ENCODE measurements at places on chromosomes 12 and 14.

DNA sequence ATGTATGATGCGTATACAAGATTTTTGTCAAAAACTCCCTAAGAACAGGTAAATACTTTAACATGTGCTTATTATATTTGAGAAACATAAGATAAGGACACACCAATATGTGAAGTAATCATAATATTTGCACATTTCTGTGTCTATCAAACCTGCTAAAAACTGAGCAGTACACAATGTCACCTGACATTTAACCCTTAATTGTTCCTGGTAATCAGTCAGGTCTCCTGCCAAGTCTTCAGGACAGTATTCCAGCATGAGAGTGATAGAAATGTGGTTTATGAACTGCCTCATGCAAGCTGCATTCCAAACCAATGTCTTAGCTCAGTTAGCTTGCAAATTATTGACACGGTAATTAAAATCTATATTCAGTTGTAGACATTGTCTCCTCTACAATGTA is 4.2 kb downstream of the SOX5 start:
- DNase-seq = no peak

DNA sequence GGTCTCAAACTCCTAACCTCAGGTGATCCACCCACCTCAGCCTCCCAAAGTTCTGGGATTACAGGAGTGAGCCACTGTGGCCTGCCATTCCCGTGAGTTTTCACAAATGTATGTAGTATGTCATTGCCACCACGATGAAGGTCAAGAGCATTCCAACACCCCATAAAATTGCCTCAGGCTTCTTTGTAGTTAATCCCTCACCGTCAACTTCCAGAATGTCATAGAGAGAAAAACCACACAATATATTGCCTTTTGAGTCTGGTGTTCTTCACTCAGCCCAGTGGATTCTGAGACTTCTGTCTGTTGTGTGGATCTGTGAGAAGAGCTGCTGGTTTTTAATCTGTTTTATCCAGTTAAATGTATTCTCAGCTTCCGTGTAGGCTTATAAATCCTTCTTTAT is 12.6 kb upstream of the CFAP251 start:
- DNase-seq = no peak

DNA sequence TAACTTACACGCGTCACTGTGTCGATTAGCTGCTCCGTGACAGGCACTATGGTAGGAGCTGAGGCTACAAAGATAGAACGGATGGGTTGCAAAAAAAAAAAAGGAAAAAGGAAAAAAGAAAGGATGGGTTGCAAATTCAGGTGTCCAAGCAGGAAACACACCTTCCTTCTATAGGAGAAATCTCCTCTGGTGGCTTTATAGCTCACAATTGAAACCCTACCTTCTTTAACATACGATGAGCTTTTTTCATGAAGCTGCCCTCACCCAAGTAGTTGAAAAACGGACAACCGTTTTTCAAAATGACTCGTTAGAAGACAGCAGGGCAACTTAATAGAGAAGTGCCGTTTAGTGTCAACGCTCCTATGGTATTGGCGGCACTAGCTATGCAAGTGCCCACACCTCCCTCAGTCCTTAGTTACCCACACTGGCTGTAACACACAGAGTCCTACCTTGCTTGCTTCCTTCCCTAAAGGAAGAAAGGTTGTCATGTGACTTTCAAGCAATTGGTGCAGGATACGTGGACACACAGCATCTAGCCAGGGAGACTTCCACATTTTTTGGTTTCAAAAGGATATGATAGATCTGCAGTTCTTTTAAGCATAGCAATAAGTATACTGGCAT is 682 bp upstream of the TRIP11 start:
- peak; percentile 54 for DNase-seq

DNA sequence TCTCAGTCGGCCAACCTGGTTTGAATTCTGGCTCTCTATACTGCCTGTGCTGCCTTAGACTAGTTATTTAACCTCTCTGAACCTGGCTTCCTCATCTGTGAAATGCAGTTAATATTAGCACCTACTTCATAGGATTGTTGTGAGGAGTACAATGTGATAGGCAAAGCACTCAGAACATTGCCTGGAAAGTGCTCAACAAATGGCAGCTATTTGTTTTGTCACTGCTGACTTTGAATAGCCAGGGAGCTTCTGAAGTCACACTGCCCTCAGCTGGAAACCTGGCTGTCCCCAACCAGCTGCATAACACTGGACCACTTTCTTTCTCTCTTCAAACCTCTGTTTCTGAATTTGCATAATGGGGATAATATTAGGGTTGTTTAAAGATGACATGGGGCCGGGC is 9.6 kb downstream of the TMEM30B start:
- DNase-seq = no peak

- DNase-seq = no peak
Measured at GRCh38 chr14:71237556-71237955, 330.3 kb downstream of the PCNX1 start.

DNA sequence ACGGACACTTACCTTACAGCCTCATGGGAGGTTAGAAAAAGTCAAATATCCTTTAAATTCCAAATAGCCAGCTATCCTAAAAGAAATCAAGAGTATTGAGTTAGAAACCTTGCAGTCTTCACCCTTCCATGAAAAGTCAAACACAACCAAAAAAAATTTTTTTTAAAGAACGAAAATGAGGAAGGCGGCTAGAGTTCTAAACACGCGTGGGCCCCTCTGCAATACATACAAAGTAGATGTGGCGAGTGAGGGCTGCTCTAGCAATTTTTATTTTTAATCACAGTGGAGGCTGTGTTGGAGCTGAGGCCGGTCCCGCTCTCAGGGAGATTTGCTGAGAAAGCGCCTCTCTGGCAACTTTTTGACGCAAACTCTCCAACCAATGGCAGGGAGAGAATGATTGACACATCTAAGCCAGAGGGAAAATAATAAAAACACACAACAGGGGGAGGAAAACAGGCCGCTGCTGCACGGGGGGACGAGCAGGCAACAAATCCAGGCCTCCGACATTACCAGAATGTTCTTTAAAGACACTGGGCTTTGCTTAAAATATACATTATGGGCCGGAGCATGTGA is at the start of gene OTX2:
TSS of gene OTX2 (minus strand) at position 333 of the 573 bp plus-strand sequence. CDS start 5,023 bp downstream, outside the sequence.
- no peak for DNase-seq

DNA sequence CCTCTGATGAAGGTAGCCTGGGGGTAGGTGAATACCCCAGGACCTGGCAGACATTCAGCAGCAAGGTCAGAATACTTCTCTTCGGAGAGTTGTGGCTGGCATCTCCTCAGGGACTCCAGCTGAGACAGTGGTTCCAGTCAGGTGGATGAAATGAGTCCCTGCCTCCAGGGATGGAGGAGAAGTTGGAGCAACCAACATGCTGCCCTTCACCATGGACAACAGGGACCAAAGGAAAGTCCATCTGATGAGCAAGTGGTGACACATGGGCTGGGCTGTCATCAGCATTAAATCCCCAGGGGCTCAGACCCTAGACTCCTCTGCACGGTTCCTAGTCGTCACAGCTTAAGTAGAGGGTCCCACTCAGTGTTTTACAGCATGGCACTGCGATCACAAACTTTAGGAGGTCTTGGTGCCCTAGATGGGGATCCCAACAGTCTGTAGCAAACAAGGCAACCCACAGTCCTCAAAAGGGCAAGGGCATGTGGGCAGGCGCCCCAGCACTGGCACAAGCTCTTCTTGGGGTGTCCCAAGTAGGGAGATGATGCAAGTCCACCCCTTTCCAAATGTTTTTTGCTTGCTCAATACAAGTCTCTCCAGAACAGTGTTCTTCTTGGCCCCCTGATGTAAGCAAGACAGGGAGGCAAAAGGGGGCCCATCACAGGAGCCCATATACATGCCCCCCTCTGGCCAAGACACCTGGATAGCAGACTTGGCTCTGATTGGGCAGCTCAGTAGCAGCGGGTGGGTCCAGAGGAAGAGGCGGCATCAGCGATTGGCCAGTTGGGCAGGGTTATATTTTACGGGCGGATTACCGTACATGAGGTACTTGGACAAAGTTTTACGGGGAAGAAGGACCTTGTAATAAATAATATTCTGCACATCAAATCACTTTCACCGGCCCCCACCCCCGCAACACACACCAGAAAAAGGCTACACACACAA is 10.8 kb upstream of the CDH24 start:
- DNase-seq = no peak

DNA sequence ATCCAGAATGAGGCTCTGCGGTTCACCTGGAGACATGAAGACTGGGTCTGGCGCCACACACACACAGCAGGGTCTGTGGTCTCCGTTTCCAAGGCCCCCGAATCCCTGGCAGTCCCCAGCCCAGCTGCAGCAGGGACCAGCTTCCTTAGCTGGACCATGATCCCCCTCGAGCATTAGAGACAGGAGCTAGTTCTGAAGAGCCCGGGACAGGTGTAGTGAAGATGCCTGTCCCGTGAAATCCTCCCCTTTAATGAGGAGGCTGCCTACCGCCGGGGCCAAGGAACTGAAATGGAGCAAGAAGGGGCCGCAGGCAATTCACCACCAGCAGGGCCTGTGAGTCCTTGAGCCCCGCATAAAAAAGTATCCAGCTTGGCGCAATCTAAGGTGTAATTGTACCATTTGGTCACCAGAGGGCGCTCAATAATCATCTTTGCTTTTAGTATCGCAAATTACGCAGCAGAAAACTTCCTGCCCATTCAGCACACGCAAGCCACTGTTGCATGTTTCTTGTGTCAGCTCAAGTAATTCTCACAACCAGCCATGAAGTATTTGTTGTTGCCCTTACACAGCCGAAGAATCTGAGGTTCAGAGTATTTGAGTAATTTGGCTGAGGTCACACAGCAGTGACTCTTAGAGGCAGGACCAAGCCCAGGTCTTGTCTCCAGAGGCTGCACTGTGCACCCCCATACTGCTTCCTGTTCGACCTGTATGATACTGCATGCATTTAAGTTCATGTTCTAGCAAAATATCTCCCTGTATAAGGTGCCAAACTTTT is 54.3 kb upstream of the PPP2R5C start:
- DNase-seq = peak; percentile 76

DNA sequence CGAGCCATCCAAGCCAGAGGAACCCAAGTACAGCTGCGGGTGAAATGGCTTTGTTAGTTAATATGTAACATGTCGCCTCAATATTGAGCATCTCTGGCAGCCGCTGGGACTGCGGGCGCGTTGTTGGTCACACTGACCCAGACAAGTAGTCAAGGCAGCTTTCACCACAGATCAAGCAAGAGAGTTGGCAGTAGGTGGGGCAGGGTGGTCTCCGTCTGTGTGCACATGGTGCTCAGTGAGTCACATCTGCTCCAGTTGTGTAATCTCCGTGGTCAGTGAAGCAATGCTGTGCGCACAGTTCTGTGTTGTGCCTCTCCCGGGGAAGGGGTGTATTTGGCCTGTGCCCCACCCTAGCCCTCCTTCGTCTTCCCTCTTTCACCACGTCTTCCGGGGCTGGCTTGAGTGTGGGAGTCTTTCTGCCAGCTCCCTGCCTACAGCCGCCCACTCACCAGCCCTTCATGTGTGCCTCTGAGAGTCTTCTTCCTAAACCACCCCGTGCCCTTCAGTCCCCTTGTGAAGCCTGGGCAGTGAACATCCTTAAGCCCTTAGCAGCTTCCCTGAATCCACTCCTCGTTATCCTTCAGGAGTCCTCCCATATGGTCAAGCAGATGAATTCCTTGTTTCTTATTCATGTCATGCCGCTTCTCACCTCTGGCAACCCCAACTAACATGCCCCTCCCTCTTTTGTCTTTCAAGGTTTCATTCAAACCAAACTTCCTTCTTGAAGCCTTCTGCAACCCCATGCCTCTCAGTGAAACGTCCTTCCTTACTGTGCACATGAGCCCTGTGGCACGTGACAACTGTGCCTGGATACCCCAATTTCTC is 242.1 kb downstream of the CACNA1C start:
- DNase-seq = no peak

DNA sequence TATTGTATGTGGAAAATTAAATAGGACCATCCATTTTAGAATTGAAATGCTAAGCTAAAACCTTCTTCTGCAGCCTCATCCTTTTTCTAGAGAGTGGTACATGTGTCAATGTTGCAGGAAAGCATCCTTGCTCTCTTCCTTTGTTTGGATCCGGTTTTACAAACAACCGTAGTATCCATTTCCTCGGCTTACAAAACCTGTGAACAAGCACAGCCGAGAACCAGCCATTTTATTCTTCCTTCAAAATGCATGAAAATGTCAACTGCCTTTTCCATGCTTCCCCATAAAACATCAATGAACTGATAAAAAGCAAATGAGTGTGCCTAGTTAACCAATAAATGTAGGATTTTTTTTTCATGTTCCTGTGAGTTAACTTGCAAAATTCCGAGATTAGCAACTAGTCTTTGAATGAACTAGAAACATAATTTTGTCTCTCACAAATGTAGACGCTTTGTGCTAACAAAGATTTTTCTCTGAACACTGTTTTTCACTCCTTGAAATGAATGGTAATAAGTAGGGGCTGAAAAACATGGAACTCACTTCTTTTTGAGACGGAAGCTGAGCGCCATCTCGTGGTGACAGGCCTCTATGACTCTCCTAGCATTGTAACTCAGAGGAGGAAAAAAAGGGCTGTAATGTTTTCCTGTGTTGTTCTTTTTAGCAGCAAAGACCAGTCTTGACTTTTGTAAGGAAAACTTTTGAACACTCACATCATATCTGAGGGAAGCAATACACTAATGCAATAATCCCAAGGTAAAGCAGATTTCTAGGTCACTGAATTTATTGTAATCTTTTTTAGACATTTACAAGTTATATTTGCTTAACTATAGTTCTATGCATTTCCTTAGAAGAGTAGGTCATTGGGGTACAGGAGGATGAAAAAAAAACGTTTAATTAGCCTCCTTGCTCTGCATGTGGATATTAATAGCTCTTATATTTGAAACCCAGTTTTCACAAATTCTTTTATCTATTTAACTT is 157.4 kb upstream of the FOXG1 start:
- peak; percentile 76 for DNase-seq

DNA sequence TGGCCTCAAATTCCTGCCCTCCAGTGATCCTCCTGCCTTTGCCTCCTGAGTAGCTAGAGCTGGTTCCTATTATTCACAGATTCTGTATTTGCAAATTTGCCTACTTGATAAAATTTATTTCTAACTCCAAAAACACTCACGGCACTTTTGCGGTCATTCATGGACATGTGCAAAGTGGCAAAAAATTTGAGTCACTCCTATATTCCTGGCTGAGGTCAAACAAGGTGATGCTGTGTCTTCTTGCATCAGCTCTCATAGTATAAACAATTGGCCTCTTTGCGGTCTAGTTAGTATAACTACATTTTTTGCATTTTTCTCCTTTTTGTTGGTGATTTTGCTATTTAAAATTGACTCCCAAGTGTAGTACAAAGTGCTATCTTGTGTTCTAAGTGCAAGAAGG is 24.7 kb downstream of the ATF1 start:
- DNase-seq = no peak

GRCh38 chr12:10668526-10668925 is 5.3 kb downstream of the STYK1 start:
- peak; percentile 3 for DNase-seq

GRCh38 chr12:98422359-98422758 is 93.0 kb upstream of the TMPO start:
- DNase-seq = no peak
